ENCODE measurements at places on chromosomes 1 and 21. TPM values are rescaled to one million over a fixed set of nuclear protein-coding genes. Genes with fewer than 3 reads are reported as not detected.

Gene RIIAD1
- not detected for total RNA-seq

Gene BMP8A
- not detected for total RNA-seq

Gene KIF26B
- 0.07 TPM for total RNA-seq

Gene GLIS1
- not detected for total RNA-seq

Gene PERM1
- not detected for total RNA-seq

Gene KRTAP10-9
- not detected for total RNA-seq

Gene ZFYVE9
- 3.2 TPM for total RNA-seq

Gene TMEM61
- total RNA-seq = not detected

Gene HSD11B1
- total RNA-seq = 17.9 TPM

Gene XCL2
- 51.7 TPM for total RNA-seq

DNA sequence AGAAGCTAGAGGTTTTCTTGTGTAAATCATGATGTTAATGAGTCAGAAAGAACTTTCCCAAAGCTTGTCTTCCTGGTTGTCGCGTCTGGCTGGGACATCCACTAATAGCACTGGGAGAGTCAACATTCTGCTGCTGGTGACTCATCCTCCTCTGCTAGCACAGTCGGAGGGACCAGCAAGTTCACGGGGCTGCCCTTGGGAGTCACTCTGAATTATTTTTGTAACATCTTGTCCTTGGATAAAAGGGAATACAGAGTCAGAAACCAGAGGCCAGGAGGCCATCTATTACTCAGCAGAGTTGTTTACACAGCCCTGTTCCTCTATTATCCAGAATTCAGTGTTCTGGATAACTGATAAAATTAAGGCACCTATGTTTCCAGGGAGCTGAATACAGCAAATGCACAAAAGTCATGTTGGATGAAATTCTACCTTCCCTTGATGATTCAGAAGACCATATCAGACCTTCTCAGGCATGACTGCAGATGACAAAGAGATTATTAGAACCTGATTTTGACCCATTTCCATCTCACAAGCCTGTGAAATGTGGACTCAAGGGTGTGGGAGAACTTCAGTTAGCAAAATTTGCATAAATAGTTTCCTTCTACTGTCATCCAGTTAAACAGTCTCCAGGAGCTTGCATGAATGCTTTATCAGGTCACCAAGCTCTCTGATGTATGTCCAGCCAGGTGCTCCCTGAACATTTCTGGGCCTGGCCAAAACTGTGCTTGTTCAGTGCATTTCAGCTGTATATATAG is 68.1 kb downstream of the JAK1 start:
- peaks cover 7% of the 10 kb centered on the region for H3K36me3 ChIP-seq
- no peak for DNase-seq
- H3K4me3 ChIP-seq = no peak overlapping the region
- peak overlapping the region; percentile 3 for H3K27ac ChIP-seq

DNA sequence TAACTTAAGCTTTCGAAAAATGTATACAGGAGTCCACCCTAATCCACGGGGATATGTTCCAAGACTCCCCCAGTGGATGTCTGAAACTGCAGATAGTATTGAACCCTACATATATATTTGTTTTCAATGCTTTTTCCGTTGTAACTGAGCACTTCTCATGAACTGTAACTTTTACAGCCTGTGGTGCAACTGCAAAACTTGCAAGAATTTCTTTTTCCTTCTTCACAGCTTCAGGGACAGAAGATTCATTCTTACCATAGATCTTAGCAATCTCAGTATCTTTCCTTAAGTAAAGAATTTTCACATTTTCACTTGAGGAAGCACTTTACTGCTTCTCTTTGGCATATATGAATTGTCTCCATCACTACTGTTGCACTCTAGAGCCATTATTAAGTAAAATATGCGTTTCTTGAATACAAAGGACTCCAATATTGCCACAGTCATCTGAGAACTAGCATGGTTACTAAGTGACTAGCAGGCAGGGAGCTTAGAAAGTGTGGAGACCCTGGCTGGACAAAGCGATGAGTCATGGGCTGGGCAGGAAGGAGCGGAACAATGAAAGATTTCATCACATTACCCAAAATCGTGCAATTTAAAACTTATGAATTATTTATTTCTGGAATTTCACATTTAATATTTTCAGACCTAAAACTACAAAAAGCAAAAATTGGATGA is 14.1 kb downstream of the DPYD start:
- peaks cover 5% of the 10 kb centered on the region for H3K36me3 ChIP-seq
- peaks cover 27% of the 10 kb centered on the region for H3K4me1 ChIP-seq
- no peak overlapping the region for H3K27ac ChIP-seq
- no peaks in the 10 kb centered on the region for H3K27me3 ChIP-seq
- DNase-seq = no peak

DNA sequence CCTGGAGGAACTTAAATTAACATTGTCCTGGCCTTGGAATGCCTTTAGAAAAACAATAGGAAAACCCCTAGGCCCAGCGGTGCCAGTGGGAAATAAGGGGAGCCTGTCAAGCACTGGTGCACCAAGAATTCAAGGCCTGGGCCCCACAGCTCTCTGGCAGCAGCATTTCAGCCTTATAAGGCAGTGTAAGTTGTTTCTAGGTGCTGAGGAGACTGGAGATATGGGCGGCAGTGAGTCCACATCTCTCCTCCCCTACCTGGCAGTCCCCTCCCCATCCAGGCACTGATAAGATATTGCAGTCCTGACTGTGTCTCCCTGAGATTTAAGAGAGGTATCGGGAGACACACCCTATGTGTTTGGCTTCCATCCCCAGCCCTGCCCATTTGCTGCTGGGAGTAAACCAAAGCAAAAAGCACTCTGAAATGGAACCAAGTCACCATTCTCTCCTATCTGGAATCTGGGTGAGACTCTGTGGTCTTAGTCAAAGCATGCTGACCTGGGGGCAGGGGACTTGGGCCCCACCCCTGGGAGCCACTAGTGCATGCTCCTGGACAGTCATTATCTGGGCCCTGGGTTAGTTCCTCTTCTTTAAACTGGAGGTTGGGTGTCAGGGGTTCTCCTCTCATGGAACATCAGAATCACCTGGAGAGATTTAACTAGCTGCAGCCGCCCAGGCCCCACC is 30.5 kb downstream of the DEGS1 start:
- no peak for DNase-seq
- H3K36me3 ChIP-seq = no peaks in the 10 kb centered on the region
- H3K27me3 ChIP-seq = no peaks in the 10 kb centered on the region
- no peak overlapping the region for H3K4me3 ChIP-seq
- H3K27ac ChIP-seq = no peak overlapping the region
- H3K4me1 ChIP-seq = no peaks in the 10 kb centered on the region

GRCh38 chr1:99497690-99498089 is 148.2 kb upstream of the PALMD start:
- no peaks in the 10 kb centered on the region for H3K36me3 ChIP-seq
- H3K27ac ChIP-seq = no peak overlapping the region
- H3K4me1 ChIP-seq = no peaks in the 10 kb centered on the region
- no peak for DNase-seq
- no peaks in the 10 kb centered on the region for H3K27me3 ChIP-seq

GRCh38 chr1:241533326-241534115 is 1.3 kb downstream of the KMO start:
- H3K27me3 ChIP-seq = peaks cover 3% of the 10 kb centered on the region
- no peak for DNase-seq
- H3K4me1 ChIP-seq = peaks cover 16% of the 10 kb centered on the region

GRCh38 chr1:240351690-240352089 is 260.0 kb downstream of the FMN2 start:
- no peaks in the 10 kb centered on the region for H3K27me3 ChIP-seq
- H3K27ac ChIP-seq = no peak overlapping the region
- no peaks in the 10 kb centered on the region for H3K36me3 ChIP-seq
- no peak for DNase-seq
- no peak overlapping the region for H3K4me3 ChIP-seq
- H3K4me1 ChIP-seq = no peaks in the 10 kb centered on the region

GRCh38 chr1:175783126-175783722 is 39.8 kb upstream of the TNR start:
- H3K27me3 ChIP-seq = peaks cover 6% of the 10 kb centered on the region
- no peak for DNase-seq
- H3K4me3 ChIP-seq = no peak overlapping the region
- no peaks in the 10 kb centered on the region for H3K4me1 ChIP-seq

DNA sequence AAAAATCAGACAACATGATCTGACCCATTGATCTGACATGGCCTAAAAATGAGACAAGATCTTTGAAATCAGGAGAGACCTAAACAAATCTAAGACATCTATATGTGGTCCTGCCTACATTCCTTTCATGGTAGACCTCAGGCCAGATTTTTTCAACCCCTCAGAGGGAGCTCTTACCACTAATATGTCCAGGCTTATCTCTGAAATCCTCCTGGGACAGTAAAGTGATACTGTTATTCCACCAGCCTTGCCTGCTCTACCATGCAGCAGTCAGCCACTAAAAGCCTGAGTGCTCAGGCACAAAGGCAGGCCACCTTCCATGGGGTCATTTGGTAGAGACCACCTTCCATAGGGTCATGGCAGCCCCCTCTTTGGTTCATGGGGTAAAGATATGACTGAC is 126.9 kb downstream of the TBX15 start:
- H3K4me1 ChIP-seq = no peaks in the 10 kb centered on the region
- no peak overlapping the region for H3K27ac ChIP-seq
- no peak overlapping the region for H3K4me3 ChIP-seq
- H3K27me3 ChIP-seq = no peaks in the 10 kb centered on the region
- DNase-seq = no peak

DNA sequence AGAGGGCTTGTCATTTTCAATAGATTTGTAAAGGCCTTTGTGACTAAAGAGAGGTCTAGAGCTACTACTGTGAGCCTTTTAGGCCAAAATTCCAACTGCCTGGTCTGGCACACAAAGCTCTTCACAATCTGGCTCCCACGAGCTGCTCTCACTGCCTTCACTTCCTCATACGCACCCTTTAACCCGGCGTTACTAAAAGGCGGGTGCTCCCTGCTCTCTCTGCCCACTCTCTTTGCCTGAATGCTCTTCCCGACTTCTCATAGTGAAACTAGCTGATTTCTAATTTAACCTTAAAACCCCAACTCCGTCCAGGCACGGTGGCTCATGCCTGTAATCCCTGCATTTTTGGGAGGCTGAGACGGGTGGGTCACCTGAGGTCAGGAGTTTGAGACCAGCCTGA is 14.2 kb downstream of the BSDC1 start:
- no peak overlapping the region for H3K4me3 ChIP-seq
- no peaks in the 10 kb centered on the region for H3K4me1 ChIP-seq
- H3K27me3 ChIP-seq = no peaks in the 10 kb centered on the region
- no peak for DNase-seq
- peaks cover 31% of the 10 kb centered on the region for H3K36me3 ChIP-seq
- H3K27ac ChIP-seq = no peak overlapping the region

- peaks cover 46% of the 10 kb centered on the region for H3K36me3 ChIP-seq
- H3K27ac ChIP-seq = peak overlapping the region; percentile 59
- no peaks in the 10 kb centered on the region for H3K27me3 ChIP-seq
- H3K4me1 ChIP-seq = peaks cover 68% of the 10 kb centered on the region
- DNase-seq = no peak
- no peak overlapping the region for H3K4me3 ChIP-seq
Measured at GRCh38 chr1:114746450-114747121, 11.2 kb downstream of the CSDE1 start.

- no peak for DNase-seq
- no peak overlapping the region for H3K4me3 ChIP-seq
- no peak overlapping the region for H3K27ac ChIP-seq
- peaks cover 35% of the 10 kb centered on the region for H3K4me1 ChIP-seq
Measured at GRCh38 chr1:175163702-175164101, 28.9 kb downstream of the KIAA0040 start.

- DNase-seq = no peak
- peaks cover 94% of the 10 kb centered on the region for H3K27me3 ChIP-seq
- H3K27ac ChIP-seq = no peak overlapping the region
- H3K4me1 ChIP-seq = peaks cover 44% of the 10 kb centered on the region
- H3K4me3 ChIP-seq = peak overlapping the region; percentile 71
Measured at GRCh38 chr1:90723590-90724108, 6.5 kb upstream of the BARHL2 start.

DNA sequence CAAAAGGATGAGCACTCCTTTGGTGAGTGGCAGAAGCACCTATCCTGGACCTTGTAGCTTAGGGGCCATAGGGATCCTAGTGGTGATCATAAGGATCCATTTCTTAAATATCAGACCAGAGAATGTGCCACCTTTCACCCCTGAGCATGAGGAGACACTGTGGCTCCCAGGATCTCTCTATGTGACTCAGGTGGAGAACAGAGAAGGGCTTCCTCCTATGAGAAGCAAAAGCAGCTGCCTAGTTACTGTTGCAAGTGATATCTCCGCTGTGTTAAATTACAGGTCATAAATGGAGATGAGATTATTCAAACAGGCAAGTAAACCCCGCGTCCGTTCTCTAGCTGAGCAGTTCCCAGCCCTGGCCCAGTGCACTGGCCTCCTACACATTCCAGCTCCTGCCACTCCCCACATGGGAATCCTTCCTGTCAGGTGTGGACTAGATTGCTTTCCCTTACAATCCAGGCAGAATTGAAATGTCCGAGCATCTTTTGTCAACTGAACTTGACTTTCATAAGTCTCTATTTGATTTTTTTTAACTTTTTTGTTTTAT is 26.3 kb downstream of the CLEC20A start:
- no peak overlapping the region for H3K27ac ChIP-seq
- H3K4me3 ChIP-seq = no peak overlapping the region
- no peaks in the 10 kb centered on the region for H3K4me1 ChIP-seq
- H3K36me3 ChIP-seq = no peaks in the 10 kb centered on the region
- H3K27me3 ChIP-seq = peaks cover 5% of the 10 kb centered on the region
- no peak for DNase-seq

- no peaks in the 10 kb centered on the region for H3K36me3 ChIP-seq
- DNase-seq = no peak
- peaks cover 20% of the 10 kb centered on the region for H3K27me3 ChIP-seq
Measured at GRCh38 chr1:166813508-166814223, 25.6 kb upstream of the POGK start.

DNA sequence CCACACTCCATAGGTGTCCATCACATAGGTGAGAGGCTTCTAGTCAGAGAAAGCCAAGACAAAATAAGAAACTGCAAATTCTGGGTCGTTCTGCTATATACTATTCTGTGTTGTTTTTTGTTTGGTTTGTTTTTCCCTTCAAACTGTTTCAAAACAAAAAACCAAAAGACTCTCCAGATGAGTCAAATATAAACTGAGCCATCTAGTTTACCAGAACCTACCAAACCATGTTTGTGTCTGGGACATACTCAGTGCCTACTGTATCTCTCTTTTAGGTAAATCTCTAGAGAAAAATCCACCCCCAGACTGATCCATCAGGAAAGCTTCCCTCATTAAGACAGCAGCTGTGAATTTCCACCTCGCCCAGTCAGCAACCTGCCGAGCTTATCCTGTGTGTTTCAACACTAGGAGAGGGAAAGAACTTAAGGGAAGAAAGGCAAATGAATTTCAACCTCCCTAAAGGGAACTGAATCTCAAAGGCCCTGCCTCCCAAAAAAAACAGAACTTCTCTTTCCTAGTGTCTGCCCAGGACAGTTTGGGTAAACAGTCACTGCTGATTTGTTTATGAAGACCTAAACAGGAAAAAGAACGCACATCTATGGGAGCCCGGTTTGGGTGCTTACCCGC is 17.2 kb downstream of the PPT1 start:
- peaks cover 37% of the 10 kb centered on the region for H3K36me3 ChIP-seq
- H3K27ac ChIP-seq = peak overlapping the region; percentile 71
- no peaks in the 10 kb centered on the region for H3K27me3 ChIP-seq
- H3K4me1 ChIP-seq = peaks cover 12% of the 10 kb centered on the region

DNA sequence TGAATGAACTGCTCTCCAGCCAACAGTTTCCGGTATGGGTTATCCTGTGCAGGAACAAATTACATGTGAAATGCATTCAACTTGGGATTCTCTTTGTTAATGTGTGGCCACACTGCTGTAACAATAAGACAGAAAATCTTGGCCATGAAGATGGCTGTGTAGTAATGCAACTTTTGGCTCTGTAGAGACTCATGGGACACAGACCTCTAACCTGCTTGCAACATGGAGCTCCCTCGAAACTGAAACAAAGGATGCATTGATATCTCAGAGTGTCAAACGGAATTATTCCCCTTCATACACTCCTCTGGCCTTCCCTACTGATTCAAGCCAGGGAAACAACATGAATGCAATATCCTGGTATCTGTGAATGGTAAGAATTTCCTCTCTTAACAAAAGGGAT is 559.3 kb upstream of the ZRANB2 start:
- H3K4me3 ChIP-seq = no peak overlapping the region
- H3K36me3 ChIP-seq = no peaks in the 10 kb centered on the region

Data from activated T-helper 1 cell treated with anti-CD3 and anti-CD28 coated beads, Interleukin-12 subunit alpha, Interleukin-12 subunit beta, Interleukin-2, Interleukin-4 antibody, amounts not matched to agents 30 ng/mL and 10 ng/mL and 1 ng/mL, durations not matched to agents 14 hours and 24 hours and 36 hours (primary cell).